ENCODE measurements at places on chromosomes 12 and 14.

- DNase-seq: no peak
Observed at GRCh38 chr12:71671816-71672215, 7.7 kb downstream of the THAP2 start.

DNA sequence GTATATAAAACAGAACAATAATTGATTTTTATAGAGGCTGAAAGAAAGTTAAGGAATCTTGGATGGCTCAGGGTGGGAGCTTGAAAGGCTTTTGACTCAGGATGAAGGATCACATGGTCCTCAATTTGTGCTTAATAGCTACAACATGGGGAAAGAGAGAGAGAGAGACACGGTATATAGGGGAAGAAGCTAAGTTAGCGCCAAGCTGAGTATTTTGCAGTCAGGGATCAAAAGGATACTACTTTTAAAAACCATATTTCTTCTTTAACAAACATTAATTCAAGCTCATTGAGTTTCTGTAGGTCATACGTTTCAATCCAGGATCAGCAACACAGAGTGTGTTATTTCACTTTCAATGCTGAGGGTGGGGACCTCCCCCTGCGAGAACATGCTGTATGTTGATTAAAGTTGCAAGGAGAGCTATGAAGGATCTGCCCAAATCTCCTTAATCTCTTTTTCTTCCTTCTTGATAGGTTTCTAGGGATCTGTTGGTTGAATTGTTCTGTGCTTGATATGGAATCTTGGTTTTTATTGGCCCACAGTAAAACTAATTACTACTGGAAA is 133.1 kb upstream of the NUDT4 start:
- peak; percentile 43 for DNase-seq

GRCh38 chr12:47882781-47883546 is 21.8 kb downstream of the VDR start:
- DNase-seq: peak; percentile 75

- no peak for DNase-seq
Observed at GRCh38 chr12:52168019-52168717, 23.6 kb downstream of the KRT80 start.

DNA sequence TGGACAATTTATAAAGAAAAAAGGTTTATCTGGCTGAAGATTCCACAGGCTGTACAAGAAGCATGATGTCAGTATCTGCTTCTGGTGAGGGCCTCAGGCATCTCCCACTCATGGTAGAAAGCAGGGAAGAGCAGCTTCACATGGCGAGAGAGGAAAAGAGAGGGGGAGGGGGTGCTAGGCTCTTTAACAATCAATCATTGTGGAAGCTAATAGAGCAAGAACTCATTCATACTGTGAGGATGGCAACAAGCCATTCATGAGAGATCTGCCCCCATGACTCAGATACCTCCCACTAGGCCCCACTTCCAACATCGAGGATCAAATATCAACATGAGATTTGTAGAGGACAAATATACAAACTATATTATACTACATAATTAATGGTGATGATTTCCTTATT is 361.9 kb upstream of the FAR2 start:
- no peak for DNase-seq

DNA sequence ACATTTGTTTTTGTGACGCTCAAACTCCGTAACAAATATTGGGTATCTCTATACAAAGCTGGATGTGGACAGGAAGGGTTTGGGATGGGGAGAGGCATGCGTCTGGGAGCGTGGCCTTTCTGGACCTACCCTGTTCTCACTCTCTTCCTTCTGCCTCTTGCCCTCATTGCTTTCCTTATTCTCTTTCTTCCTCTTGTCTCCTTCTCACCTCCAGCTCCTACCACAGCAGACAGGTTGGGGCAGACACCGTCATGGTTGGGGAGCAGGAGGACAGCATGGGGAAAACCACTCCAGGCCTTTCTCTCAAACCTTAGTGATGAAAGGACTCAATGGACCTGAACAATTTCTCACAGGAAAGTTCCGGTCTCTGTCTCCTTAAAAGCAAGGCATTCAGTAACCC is 465.3 kb downstream of the RAD51B start:
- no peak for DNase-seq

GRCh38 chr12:34343766-34344165 is 321.5 kb downstream of the ALG10 start:
- DNase-seq: no peak

- no peak for DNase-seq
Observed at GRCh38 chr12:33180918-33181317, 258.7 kb downstream of the SYT10 start.

DNA sequence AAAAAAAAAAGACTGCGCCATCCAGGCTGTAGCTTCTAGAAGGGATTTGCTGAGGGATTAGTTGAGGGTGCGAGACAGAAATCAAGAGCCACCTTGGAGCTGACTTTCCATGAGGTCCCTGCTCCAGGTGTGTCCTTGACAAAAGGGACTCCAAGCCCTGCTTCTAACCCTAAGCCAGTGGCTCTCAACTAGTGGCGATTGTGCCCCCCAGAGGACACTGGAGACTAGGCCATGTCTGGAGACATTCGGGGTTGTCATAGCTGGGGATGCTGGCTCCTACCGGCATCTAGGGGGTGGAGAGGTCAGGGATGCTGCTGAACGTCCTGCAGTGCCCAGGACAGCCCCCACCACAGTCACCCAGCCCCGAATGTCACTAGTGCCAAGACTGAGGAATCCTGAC is 40.6 kb downstream of the SPRING1 start:
- peak; percentile 66 for DNase-seq

DNA sequence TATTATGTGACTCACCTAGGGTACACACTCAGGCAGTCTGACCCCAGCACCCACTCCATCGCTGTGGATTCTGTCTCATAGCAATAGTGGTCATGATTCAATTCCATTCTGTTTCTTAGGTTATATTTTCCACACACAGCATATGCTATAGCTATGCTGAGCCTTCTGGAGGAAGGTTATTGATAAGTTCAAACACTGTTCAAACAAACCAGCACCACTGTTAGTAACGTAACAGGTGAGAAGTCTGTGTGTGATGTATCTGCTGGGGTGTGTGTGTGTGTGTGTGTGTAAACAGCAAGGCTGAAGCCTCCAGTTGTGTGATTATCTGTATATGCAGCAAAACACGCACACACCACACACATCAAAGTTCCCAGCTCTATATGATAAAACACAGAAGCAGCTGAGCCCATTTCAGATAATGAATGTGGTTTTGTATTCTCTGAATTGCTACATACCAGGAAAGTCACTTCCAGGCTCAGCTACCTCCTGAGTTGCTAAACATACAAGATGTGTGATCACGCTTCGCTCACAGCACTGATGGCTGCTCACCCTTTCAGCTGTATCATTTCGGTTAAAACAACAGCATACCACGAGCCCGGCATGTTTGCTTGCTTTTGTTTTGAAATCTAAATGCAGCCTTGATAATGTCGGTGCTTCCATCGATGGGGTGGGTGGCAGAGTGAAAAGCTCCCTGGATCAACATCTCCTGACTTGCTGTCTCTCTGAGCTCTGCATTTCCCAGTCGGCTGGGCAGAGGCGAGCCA is 6.8 kb upstream of the SYNE3 start:
- DNase-seq: no peak

DNA sequence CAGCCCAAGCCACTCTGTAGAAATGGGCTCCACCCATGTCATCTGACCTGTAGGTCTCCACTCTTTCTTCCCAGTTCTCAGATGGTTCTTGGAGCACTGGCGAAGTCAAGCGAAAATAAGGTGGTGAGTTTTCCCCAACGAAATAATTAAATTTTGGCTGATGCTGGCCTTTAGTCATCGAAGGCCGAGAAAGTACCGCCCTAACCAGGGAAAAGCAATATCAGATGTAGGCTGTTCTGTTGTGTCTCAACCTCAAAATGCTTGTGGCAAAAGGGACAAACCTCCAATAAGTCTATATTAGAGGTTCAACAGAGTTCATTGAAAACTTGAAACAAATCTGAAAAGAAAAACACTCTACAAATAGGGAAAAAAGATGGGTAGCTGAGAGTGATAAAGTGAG is 48.6 kb upstream of the BCAT1 start:
- no peak for DNase-seq

DNA sequence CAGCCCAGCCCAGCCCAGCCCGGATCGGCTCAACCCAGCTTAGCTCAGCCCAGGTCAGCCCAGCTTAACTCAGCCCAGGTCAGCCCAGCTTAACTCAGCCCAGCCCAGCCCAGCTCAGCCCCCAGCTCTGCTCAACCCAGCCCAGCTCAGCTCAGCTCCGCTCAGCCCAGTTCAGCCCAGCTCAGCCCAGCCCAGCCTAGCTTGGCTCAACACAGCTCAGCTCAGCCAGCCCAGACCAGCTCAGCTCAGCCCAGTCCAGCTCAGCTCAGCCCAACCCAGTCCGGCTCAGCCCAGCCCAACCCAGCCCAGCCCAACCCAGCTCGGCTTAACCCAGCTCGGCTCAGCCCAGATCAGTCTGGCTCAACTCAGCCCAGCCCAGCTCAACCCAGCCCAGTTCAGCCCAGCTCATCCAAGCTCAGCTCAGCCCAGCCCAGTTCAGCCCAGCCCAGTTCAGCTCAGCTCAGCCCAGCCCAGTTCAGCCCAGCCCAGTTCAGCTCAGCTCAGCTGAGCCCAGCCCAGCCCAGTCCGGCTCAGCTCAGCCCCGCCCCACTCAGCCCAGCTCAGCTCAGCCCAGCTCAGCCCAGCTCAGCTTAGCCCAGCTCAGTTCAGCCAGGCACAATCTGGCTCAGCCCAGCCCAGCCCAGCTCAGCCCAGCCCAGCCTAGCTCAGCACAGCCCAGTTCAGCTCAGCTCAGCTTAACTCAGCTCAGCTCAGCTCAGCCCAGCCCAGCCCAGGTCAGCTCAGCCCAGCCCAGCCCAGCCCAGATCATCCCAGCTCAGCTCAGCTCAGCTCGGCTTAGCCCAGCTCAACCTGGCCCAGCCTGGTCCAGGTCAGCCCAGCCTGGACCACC is 331.7 kb downstream of the TMEM121 start:
- DNase-seq: peak; percentile 0

- DNase-seq: no peak
Observed at GRCh38 chr14:100584056-100585031, 2.9 kb downstream of the BEGAIN start.

- DNase-seq: no peak
Observed at GRCh38 chr14:102994689-102995088, 62.7 kb downstream of the CDC42BPB start.

- DNase-seq: no peak
Observed at GRCh38 chr14:76675046-76675445, 86.2 kb upstream of the VASH1 start.

- no peak for DNase-seq
Observed at GRCh38 chr14:56524971-56525677, 54.5 kb upstream of the TMEM260 start.

DNA sequence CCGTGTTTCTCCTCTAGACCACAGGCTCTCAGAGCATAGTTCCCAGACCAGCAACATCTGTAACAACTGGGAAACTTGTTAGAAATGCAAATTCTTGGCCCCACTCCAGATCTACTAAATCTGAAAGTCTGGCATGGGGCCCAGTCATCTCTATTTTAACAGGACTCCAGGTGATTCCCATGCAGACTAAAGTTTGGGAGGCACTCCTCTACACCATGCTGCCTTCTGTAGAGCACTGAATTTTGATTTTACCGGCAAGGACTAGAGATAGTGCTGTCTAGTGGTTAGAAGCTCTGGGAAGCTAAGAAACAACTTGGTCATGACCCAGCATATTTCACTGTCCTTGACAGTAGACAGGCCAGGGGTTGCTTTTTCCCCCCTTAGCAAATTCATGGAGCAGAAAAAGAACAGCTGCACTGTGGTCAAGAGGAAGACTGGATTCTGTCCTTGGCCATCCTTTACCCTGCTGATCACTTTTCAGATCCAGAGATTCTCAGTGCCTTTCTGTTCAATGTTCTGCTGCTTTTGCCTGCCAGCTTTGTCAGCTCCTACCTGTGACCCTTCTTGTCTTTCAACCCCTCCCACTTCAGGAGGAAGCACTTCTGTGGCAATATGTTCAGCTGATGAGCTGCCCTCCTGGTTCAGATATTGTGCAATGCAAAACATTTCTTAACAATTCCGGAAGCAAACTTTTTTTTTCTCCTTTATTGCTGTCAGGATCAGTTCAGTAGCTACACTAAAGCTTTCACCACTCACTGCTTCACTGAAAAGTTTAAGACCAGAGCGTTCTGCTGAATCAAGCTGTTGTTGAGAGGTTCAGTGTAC is 133.8 kb upstream of the NUDT4 start:
- no peak for DNase-seq

DNA sequence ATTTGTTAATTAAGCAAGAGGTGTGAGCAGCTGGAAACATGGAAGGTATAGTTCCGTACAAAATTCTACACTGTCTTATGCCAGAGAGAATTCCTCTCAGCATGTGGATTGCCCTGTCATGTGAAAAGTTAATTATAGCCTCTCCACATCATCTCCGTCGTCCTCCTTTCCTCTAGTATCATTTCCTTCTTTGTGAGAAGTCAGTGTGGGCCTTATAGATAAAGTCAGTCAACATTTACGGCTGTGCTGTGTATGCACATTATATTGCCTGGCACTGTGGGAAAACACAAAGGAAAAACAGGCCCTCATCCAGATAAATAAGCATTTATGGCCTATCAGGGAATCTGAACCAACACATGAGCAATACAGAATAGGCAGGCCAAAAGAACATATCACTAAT is 236.6 kb downstream of the SEC23A start:
- DNase-seq: no peak

DNA sequence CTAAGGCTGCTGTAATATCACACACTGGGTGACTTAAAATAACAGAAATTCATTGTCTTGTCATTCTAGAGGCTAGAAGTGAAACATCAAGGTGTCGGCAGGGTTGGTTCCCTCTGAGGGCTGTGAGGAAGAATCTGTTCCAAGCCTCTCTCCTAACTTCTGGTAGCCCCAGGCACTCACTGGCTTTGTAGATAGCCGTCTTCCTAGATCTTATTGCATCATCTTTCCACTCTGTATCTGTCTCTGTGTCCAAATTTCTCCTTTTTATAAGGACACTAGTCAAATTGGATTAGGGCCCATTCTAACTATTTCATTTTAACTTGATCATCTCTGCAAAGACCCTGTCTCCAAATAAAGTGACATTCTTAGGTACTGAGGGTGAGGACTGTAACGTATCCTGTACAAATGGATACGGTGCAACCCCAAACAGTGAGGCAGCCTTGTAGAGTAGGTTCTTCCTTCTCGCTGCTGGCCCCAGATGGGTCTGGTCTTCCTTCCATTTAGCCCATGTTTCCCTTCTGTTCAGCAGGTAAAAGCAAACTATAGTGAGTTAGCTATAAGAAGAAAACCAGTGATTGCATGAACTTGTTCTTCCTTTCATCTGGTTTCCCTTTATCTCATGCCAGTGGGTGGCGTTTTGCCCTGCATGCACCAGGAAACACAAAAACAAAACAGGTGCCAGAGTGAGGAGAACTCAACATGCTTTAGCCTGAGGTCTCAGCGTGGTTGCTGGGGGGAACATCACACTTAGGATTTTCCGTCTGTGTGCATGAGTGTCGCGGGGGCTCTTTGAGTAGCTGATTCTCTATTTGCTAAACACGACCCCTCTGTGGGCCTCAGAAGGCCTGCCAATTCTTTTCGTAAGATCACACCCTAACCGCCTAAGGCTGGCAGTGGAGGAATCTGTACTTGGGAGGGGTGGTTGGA is 19.5 kb downstream of the TTC9 start:
- DNase-seq: no peak

Measured in GM13976 (cell line).